Esophagus squamous epithelium (tissue), 5 donors: ENCODE measurements at places on chromosomes 16 and 17.

DNA sequence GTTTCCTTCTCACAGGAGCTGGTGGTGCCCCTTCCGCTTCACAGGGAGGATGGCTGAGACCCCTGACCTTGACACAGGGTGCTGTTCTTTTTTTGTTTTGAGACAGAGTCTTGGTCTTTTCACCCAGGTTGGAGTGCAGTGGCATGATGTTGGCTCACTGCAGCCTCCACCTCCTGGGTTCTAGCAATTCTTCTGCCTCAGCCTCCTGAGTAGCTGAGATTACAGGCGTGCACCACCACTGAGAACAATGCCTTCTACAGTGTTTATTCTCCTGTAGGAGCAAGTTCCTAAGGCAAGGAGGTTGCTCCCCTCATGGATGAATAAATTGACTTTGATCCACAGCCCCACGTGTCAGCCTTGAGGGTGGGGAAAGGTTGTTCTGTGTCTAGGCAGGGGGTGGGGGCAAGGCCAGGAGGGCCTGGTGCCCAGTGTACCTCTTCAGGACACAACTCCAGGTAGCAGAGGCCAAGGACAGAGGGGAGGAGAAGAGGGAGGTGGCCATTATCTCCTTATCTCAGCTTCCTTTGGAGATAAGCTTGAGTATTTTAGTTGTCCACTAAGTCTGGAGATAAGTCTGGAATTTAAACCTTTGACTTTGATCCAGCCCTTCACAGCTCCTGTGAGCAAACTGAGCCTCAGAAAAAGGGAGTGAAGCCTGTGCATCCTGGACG, 159.4 kb downstream of the SEC14L1 start:
- no peak for DNase-seq

DNA sequence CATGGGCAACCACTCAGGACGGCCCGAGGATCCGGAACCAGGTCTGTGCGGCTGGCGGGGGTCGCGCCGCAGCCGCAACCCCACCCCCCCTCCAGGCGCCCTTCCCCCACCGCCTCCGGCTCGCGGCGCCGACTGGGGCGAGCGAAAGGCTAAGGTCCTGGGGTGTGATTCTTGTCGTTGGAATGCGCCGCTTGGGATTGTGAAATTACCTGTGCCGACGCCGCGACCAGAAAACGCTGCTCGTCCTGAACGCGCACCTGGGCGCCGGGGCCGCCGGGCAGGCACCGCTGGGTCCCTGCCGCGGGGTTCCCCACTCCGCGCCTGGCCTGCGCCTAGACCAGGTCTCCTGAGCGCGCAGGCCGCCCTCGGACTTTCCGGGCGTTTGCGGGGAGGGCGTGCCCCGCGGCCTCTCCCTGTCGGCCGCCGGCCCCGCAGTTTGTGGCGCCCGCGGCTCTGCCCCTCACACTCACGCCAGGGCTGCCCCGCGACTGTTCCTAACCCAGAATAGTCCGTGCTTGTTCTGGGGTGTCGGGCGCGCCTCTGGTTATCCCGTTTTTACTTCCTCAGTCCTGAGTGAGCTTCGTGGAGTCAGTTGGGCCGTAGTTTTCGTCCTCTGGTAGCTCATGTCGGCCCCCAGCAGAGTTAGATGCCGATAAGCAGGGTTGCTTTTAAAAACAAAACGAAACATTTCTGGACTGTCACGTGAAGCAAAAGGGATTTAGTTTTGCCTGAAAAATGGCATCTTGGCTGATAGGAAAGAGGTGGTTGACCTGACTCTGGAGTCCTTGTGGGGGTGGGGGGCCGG, 147.2 kb downstream of the SPECC1 start:
- no peak for DNase-seq

- no peak for DNase-seq
Observed at GRCh38 chr16:10182222-10183053, at the start of gene GRIN2A. TSS of gene GRIN2A (minus strand) at chr16:10182428. CDS start at chr16:10180411, 2,017 bp downstream.

DNA sequence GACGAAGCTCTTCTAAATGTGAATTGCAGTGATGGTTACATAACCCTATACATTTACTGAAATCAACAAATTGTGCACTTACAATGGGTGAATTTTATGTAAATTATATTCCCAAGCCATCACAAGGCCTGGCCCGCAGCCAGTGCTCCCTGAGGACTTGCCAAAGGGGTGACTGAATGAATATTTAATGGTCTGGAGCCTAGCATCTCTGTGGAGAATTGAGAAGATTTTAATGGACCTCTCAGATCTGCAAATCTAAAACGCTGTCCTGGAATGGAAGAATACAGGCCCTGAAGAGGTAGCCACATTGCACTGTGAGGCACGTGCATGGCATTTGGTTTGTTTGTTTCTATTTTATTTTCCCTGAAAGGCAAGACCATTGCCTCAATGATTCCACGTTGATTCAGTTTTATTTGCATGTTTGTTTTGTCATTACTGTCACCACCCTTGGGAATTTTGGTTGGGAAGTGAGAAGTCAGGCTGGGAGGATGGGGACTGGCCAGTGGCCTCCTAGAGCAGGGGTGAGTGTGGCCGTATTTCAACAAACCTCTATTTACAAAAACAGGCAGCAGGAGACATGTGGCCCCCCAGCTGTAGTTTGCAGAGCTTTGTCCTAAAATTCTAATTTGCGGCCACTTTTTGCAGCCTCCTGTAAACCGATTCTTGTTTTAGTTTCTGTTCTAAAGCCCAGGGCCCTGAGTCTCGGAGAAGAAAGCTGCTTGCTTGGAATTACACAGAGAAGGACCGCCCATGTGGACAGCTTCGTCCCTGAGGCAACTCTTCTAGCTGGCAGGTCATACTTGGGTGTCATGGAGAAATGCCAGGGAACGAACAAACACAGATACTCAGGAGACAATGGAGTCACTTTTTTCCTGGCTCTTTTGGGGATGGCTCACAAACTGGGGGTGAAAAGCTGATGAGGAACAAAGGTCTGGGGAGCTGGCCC, 40.5 kb upstream of the GCSH start:
- no peak for DNase-seq

DNA sequence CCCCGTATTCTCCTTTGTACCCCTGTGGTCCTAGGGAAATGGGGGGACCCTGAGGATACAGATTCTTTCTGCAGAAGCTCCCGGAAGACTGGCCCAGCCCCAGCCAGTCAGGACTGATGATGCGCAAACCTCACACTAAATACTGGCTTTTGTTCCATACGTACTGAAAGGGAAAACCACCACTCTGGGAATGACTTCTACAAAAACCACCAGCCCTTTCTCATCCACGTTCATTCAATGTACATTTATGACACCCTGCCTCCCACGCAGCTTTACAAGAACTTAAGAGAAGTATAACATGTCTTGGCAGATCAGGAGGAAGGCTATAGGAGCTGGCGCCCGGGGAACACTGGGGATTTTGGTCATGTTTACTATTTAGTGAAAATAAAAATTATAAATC, 70.6 kb downstream of the MARCHF10 start:
- no peak for DNase-seq

DNA sequence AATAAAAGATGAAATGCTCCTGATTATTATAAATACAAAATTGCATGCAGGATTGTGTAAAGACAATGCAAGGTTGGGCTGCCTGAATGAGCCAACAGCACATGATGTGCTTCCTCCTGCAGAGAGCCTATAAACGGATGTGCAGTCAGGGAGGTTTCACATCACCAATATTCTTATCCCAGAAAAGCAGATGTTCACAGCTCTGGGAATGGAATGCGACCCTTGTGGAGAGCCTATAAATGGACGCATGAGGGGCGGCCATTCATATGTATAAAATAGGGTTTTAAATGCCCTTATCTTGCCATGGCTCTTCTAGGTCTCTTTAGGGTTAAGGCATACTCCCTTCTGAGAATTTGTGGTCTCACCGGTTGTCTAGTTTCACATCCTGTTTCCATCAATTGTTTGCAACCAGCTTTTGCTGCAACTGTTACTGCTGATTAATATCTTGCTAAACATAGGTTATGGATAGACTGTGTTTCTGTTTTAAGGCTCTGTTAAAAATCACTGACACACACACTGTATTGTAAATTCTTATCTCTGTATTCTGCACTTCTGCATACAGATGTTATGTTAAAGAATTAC, 31.9 kb downstream of the SLFN11 start:
- DNase-seq, result no peak

DNA sequence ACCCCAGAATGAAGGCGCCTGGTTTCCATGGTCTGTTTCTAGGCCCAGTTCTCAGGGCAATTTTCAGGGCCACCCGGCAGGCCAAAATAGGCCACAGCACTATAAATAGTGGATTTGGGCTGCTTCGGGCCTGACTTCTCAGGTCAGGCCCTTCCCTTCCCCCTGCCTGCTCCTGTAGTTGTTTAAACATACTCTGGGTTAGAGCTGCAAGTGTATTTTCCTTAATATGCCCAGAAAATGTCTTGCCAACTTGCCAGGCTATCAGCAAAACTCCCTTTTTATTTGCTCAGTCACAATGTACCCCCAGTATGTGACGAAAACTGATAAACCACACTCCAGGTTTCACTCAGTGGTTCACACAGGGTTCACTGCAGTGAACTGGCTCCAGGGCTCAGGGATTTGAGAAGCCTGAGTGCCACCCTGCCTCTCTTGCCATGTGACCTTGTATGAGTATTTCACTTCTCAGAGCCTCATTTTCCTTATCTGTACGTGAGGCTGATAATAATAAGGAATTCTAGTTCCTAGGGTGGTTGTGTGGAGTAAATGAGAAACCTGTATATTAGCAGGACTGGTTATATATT, 76.5 kb downstream of the GPRC5B start:
- DNase-seq, result no peak

DNA sequence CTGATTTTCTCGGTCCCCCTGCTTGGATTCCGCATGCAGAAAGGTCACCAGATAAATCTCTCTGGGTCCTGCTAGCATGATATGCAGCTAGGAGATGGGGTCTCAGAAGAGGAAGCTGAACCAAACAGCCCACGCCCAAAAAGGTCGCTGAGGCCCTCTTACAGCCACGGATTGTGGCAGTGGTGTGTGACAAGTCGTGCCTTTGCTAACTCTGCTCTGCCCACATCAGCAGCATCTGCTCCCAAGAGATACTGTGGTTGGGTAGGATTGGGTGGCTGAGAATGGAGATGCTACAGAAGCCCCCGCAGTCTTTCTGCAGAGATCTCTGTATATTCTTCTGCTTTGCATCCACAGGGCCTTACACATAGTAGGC, 15.2 kb upstream of the SKAP1 start:
- no peak for DNase-seq

DNA sequence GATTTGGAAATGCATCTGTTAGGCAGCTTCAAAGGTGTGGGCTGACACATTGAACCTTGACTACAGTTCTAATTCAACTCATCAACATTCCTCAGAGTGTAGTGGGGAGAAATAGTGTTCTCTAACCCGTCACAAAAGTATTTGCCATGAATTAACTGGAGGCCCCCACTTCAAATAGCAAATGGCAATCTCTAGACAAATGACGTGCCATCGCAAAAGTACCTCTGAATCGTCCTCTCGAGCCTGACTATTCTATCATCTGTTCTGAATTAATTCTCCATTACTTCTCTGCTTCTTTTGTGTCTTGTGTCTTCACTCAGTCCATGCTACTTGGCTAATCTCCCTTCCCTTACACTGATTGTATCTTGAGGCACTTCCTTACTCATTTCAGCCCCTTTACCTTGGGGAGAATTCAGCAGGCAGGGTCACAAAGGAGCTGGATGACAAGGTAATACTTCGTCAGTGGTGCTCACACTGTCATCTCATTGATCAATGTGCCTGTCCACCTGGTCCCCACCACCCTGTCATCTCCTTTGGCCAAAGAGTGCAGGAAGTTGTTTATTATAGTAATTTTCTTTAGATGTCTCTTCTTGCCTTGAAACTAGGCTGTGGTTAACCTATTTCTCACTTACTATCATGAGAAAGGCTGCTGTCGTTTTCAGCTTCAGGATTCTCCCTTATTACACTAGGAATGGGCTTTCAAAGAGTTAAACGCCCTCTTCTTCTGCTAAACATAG, 108.4 kb downstream of the SYCE1L start:
- DNase-seq, result no peak
